Fibroblast of skin of abdomen (primary cell): ENCODE measurements at places on chromosomes 4 and X.

DNA sequence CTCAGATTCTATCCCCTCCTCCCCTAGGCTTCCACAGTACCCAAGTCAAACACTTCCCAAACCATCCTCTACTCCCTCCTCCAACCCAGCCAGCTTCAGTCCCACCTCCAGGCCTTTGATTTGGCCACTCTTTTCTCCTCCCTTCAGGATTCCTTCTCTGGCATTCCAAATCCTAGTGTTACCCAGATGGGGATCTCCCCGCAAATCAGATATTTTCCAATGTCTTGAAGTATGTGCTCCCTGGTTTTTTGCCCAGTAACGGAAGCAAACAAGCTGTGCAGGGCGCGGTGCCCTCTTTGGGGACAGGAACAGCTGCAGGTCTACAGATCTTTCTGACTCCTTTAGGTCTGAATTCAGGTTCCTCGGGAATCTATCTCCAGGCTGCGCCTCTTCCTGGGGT, 2.2 kb upstream of the SYN1 start:
- DNase-seq: no peak

- DNase-seq: peak; percentile 31
Observed at GRCh38 chr4:40548256-40548655, 81.4 kb downstream of the RBM47 start.

DNA sequence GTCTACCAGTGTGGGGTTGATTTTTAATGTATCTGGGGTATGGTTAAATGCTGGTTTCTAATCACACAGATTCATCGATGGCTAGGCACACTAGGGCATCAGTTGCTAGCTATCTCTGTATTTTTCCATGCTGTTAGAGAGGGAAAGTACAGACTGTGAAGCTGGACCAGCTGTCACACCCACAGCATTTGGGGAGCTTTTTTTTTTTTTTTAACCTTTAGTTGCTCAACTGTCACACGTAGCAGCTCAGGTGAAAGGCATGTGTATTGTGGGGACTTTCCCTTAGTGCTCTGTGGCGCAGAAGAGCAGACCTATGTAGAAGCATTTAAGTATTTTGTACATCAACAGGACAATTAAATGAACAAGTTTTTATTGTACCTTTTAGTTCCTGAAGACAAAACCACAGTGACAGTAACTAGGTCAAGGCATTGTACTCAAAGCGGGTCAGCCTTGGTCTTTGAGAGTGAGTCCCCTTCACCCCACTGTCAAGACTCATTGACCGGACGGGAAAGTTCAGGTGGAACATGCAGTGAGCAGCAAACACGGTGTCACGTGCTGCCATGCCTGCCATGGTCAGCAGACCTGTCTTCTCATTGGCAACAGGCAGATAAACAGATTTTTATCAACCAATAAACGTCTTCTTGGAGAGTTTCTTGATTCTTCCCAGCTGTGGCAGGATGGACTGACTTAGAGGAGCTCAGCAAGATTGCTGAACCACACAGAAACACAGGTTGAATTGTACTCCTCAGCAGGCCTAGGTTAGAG, 65.3 kb downstream of the CASP3 start:
- DNase-seq: no peak

DNA sequence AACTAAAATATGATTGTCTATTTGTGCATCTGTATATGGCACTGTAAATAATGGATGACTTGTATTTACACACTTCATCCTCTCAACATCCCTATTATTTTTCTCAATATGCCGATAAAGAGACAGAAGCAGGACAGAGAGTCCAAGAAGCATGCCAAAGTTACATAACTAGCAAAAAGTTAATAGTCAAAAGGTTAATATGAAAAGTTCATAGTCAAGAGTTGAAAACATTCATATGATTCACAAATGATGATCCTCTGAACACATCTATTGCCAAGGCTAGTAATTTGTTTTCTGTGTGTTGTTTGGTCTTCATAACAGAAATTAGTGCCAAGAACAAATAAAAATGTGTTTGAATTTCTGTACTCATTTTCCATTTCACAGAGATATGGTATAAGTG, 231.0 kb downstream of the ADAMTS3 start:
- DNase-seq: no peak

DNA sequence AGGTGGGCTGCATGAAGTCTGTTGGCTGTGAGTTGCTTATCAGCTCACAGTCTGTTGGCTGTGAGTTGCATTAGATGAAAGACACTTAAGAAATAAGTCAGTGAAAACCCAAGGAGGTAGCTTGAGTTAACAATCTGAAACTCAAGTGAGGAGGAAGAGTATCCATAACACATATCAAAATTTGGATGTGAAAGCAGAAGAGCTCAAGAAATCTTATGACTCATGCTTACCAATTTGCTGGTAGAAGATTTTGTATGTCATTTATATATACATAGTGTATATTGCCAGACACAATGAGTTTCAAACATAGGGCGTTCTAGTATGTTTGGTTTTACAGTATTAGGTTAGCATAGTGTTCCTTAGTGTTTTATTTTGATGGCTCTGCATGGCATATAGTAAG, 107.4 kb downstream of the DDIT4L start:
- DNase-seq: no peak

GRCh38 chrX:24260842-24261550, 52.9 kb downstream of the SUPT20HL2 start:
- DNase-seq: peak; percentile 69

- DNase-seq: peak; percentile 49
Observed at GRCh38 chr4:66572949-66573348, 902.7 kb upstream of the EPHA5 start.

- no peak for DNase-seq
Observed at GRCh38 chrX:21723814-21724213, 34.1 kb downstream of the SMPX start.

DNA sequence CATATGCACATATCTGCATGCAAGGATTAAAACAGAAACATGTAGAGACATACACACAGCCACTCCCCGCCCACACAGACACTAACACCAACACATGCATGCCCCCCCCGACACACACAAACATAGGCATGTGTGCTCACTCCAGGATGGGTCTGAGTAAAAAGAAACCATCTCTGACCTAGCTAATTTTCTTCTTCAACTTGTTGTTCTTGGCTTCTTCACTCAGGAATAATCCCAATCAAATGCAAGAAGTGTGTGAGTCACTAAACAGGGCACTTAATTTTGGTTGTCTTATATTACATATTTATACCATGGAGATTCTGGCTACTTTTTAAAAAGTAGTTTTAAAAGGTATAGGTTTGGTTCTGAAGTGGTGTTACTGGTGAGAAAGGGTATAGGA, 28.3 kb downstream of the ENOX2 start:
- peak; percentile 45 for DNase-seq

DNA sequence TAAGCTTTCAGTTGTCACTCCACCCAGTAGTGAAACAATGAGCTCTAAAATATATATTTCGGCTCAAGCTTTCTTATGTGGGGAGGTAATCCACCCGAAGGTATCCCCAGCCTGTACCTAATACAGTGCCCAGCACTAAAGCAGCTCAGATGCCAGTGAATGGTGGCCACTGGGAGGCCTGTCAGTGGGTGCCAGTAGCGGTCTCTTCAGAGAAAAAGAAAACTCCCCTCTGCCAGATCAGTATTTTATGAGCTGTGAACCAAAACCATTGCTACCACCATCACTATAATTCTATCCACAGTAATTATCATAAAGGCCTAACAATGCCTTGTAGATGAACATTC, 835 bp upstream of the NFKB1 start:
- DNase-seq: no peak

DNA sequence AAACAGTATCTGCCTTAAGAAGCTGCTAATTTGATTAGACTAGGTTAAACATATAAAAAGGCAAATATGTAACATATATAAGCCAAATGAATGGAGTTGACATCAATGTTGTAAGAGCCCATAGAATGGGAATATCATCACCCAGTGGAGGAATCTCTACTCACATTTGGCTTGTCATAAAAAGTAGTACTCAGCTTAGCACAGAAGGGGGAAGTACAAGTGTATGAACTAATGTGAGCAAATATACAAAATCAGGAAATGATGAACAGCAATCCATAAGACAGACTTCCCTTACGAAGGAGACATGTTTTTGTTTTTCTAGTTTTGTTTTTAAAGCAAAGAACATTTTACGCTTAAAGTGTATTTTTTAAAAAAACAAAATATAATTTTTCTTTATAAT, 74.9 kb downstream of the MAB21L2 start:
- DNase-seq: no peak

DNA sequence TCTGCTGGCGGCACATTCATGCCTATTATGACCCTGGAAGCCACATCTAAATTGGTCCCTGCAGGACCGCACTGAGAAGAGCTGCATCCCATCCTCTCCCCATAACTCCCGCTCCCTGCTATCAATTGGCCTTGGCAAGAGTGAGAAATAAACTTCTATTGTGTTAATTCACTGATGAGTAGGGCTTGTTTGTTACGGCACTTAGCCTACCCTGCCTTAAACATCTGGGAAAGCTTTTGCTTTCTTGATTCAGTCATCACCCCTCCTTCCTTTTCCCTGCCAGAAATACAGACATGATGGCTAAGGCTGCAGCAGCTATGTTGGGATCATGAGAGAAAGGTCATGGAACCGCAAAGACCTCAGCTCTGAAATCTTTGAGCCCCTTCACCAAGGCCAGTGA, 36.5 kb downstream of the SUPT20HL2 start:
- no peak for DNase-seq

GRCh38 chrX:19793471-19793870, 93.9 kb downstream of the SH3KBP1 start:
- peak; percentile 38 for DNase-seq

DNA sequence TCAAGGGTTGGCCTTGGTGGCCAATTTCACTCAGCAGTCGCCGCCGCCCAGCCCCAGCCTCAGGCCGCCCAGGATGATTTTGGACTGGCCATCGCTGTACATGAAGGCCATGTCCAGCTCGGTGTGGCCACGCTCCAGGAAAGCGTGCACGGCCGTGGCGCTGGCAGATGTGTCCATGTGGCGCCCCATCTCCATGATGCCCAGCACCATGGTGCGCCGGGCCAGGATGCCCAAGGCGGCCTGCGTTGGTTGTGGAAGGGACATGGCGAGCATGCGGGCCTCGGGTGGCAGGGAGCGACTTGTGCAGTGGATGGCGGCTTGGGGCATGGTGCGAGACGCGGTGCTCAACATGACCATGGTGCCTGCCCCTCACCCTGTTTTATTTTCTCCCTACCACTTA, 55.4 kb downstream of the ZCCHC12 start:
- no peak for DNase-seq

- peak; percentile 91 for DNase-seq
Observed at GRCh38 chr4:54513204-54513603, 144.6 kb upstream of the KIT start.
